Stimulated activated CD8-positive, alpha-beta memory T cell treated with anti-CD3 and anti-CD28 coated beads, Interleukin-7, amount 100 ng/mL, for 1 hour (primary cell): ENCODE measurements at places on chromosomes 7 and 10.

- no peak for DNase-seq
Observed at GRCh38 chr7:44796034-44796503, 412 bp upstream of the PPIA start.

- no peak for DNase-seq
Observed at GRCh38 chr7:6725003-6725402, 18.3 kb upstream of the ZNF12 start.

DNA sequence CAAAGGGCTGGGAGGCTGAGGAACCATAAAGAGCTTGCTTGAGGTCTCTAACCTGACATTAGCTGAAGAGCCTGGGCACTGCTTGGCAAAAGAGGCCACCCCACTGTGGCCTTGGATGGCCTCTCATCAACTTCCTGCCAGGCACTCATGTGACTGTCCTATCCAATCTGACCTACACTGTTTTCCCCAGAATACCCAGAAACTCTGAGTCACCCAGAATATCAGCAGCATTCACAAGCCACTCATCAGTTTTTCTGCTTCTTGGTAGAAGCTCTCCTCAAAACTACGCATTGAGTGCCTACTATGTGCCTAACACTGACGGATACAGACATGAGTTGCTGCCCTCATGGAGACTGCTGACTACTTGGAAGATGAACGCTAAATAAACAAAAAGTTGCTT lies 4.1 kb upstream of the NT5C2 start:
- DNase-seq: no peak

GRCh38 chr10:132986076-132986475 lies 43.7 kb upstream of the CFAP46 start:
- no peak for DNase-seq

DNA sequence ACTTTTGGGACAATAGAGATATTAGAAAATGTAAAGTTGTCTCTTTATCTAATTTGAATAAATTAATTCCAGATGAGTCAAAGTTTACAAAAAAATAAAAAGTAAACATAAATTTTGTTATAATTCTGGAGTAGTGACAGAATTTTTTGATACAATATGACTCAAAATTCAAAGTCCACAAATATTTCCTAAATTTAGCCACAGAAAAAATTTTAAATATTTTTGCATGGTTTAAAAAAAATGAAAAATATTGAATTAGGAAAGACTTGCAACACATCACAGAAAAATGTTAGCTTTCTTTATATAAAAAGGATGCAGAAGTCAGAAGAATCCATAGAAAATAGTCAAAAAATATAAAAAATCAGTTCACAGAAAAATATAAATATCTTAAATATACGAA lies 117.7 kb downstream of the ARHGAP21 start:
- no peak for DNase-seq

DNA sequence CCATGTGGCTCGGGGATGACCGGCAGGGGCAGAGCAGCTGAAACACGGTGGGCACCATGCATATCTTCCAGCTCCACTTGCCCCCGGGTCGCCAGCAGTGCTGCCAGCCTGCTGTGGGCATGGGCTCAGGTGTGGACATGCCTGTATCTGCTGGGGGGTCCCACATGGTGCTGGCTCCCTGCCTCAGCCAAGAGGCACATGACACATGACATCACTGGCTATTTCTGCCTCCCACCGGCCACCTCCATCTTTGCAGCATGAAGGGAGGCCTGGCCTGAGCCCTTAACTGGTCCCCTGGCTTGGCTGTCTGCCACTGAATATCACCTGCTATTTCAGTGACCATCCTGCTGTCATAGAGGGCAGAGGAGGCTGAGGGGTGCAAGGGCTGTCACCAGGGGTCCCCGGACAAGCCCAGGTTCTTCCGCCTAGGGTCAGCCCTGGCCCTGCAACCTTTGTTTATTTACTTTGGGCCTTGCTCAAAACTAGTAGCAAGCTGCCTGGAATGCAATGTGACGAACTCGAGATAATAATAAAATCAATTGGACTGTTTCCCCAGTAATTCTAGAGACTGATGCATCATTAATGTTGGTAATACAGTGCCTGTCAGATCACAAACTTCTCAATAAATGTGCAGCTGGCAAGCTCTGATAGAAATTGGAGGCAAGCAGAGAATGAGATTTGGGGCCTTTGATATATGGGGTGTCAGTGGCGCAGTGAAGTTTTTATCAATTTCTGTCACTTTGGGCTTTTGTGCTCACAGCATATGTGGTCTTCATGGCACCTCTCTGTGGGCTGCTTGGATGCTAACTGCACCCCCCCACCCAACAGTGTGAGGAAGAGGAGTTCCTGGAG lies 28.5 kb downstream of the ZMIZ1 start:
- no peak for DNase-seq

DNA sequence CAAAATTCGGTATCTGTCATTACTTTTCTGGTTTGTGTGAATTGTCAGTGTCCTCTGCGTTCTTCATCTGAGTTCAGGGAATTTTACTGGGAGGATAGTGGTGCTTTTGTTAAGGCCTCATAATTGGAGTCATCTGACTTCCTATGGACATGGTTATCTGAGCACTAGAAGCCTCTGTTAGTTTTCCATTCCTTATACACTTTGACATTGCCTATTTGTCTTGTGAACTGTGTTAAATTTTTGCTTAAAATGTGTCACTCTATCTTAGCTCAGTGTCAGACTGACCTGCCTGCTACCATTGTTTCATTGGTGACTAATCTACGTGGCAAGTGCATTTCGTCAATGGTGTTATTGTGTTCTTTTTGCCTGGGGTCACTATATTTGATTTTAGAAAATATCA lies 253.3 kb downstream of the SEMA3A start:
- DNase-seq: no peak

- no peak for DNase-seq
Observed at GRCh38 chr7:35758421-35758820, 42.4 kb upstream of the SEPTIN7 start.

DNA sequence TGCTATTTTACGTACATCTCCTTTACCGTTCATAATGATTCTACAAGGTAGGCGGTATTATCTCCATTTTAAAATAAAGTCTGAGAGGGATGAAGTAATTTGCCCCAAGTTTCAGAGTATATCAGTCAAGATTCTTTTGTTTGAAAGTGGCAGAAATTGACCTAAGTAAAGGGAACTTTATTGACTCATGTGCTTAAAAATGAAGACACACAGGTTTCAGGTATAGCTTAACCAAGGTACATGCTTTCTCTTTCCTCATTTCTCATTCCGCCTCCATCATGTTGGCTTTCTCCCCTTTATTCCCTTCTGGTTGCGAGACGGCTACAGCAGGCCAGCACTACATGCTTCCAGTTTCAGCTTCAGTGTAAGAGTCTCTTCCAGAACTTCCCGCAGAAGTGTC lies 77.5 kb downstream of the NOC3L start:
- DNase-seq: no peak

DNA sequence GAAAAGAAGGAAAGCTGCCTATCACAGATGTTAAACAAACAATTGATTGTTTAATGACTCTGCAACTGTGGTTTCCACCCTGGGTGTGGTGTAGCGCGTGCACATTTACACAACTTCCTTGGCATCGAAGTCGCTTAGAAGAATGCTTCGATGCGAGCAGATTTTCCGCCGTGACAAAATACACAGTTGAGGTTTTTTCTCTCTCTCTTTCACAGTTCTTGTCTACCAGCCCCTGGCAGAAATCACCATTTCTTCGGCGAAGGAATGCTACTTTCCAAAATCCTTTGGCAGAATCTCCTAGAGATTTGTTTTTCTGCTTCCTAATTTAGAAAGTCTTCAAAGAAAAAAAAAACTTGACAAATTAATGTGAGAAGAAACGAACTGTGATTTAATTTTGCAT lies 70.7 kb upstream of the C1QL3 start:
- no peak for DNase-seq

GRCh38 chr7:148242294-148242821 lies 348.2 kb upstream of the C7orf33 start:
- DNase-seq: no peak

- DNase-seq: no peak
Observed at GRCh38 chr7:90290244-90291113, 30.6 kb downstream of the FAM237B start.

DNA sequence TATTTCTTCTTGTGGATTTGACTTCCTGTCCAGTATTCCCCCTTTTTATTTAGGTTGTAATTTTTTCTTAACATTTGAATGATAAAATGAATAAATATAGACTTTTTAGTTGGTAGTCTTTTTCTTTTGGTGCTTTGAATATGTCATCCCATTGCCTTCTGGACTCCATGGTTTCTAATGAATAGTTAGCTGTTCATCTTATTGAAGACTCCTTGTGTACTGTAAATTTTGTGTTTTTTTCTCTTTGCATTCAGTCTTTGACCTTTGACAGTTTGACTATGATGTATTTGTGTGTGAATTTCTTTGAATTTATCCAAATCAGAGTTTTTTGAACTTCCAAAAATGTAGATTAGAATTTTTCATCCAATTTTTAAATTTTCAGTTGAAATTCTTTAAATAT lies 554.3 kb downstream of the NRG3 start:
- no peak for DNase-seq

GRCh38 chr10:123835575-123835974 lies 56.0 kb downstream of the CPXM2 start:
- no peak for DNase-seq

DNA sequence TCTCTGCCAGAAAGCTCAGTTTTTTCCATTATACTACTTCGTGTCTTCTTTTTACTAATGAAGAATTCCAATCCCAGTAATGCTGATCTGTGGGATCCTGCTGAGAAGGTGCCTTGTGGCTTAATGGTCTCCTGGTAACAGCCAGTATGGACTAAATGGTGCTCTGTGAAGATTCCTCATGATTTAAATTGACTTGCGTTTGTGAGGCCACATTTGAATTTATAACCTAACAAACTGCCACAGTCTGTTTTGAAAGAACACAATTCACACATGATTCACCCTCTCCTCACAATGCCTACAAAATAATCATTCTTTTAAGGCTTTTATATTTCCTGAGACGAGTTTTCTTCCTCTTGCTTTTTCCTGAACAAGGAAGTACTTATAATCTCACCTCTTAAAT lies 140.0 kb downstream of the MBL2 start:
- DNase-seq: no peak

- no peak for DNase-seq
Observed at GRCh38 chr7:70525991-70526390, 606.0 kb upstream of the GALNT17 start.

- no peak for DNase-seq
Observed at GRCh38 chr10:105577865-105578607, 936.9 kb downstream of the SORCS3 start.

- no peak for DNase-seq
Observed at GRCh38 chr7:45182856-45183710, 25.5 kb downstream of the RAMP3 start.

- no peak for DNase-seq
Observed at GRCh38 chr10:69800109-69800508, 1.6 kb upstream of the COL13A1 start.

GRCh38 chr7:155961241-155962190 lies 149.3 kb upstream of the SHH start:
- no peak for DNase-seq

DNA sequence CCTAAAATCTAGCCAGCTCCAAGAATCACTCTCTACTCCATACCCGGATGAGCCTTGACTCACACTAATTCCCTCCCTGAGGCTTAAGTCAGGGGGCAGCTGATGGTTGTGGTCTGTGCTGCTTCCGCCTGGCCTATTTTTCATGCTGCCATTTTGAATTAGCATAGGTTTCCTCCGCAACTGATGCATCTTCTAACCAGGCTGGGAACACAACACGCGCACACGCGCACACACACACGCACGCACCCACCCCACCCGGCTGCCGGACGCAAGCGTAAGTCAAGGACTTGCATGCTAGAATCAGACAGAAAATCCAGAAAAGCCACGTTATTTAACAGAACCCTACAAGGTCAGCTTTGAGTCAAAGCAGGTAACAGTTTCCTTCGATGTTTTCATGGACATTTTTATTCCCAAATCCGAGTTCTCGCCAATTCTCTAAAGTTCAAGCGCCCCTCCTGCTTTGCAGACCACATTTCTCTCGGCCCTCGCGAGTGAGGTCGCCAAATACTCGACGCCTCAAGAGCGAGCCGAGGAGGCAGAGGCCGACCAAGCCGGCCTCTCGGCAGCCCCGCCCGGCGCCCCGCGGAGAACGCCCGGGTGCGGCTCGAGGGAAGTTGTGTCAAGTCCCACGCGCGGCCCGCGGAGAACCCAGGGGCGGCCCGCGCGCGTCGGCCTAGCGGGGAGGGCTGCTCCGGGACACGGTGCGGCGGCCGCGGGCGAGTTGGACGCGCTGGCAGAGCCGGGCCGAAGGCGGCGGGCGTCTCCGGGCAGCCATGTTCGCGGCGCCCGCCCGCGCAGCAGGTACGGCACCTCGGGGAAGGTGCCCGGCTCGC lies 961 bp downstream of the SCRN1 start:
- DNase-seq: no peak

GRCh38 chr10:6847561-6847960 lies 267.5 kb upstream of the PRKCQ start:
- DNase-seq: no peak

DNA sequence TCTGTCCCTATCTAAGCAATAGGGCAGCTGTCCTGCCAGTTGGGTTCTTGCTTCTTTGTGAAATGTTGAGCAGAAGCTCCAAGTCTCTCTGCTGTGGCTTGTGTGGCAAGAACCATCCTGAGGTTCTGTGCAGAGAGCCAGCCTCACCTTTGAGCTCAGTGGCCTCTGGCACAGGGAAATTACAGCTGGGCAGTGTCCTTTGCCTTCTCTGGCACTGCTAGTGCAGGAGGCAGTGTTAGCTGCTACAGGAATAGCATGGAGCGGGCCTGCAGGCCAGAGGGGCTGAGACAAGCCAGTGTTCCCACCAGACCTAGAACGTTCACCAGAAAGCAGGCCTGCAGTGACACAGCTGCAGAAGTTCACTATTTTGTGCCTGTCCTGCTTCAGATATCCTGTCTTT lies 1.8 kb downstream of the PRXL2A start:
- no peak for DNase-seq

- DNase-seq: no peak
Observed at GRCh38 chr7:73779517-73779916, 9.4 kb upstream of the CLDN3 start.

GRCh38 chr10:5963071-5963470 lies 14.3 kb downstream of the IL15RA start:
- DNase-seq: no peak

DNA sequence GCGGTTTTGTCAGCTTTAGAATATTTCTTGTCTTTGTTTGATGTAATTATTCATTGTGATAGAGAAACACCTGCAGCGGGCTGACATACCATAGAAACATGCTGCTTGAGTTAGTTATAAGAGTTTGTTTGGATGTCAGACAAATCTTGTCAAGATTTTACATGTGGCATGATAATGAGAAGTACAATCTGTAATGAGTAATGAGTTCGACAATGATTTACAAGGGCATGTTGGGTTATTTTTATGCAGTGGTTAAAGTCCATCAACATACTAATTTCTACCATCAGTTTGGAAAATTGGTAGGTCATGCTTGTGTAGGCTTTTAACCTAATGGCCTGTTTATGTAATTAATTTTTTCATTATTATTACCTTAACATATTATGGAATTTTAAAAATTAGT lies 31.3 kb downstream of the FZD1 start:
- no peak for DNase-seq

GRCh38 chr7:64685741-64686140 lies 19.8 kb downstream of the ZNF107 start:
- DNase-seq: no peak
